ENCODE measurements at places on chromosomes 16 and 17.

DNA sequence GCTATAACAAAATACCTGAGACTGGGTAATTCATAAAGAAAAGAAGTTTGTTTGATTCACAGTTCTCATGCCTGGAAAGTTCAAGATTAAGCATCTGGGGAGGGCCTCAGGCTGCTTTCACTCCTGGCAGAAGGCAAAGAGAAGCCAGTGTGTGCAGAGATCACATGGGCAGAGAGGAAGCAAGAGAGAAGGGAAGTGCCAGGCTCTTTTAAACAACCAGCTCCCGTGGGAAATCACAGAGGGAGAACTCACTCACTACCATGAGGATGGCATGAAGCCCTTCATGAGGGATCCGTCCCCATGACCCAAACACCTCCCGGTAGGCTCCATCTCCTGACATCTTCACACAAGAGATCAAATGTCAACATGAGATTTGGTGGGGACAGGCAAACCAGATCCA is 501.6 kb downstream of the MAF start:
- DNase-seq, result no peak

- no peak for DNase-seq
These were observed 6.0 kb downstream of the FHOD1 start for GRCh38 chr16:67241008-67241900.

- DNase-seq, result no peak
These were observed 6.6 kb downstream of the C16orf95 start for GRCh38 chr16:87310610-87311009.

- DNase-seq, result no peak
These were observed 12.3 kb downstream of the PSMD12 start for GRCh38 chr17:67353929-67354574.

DNA sequence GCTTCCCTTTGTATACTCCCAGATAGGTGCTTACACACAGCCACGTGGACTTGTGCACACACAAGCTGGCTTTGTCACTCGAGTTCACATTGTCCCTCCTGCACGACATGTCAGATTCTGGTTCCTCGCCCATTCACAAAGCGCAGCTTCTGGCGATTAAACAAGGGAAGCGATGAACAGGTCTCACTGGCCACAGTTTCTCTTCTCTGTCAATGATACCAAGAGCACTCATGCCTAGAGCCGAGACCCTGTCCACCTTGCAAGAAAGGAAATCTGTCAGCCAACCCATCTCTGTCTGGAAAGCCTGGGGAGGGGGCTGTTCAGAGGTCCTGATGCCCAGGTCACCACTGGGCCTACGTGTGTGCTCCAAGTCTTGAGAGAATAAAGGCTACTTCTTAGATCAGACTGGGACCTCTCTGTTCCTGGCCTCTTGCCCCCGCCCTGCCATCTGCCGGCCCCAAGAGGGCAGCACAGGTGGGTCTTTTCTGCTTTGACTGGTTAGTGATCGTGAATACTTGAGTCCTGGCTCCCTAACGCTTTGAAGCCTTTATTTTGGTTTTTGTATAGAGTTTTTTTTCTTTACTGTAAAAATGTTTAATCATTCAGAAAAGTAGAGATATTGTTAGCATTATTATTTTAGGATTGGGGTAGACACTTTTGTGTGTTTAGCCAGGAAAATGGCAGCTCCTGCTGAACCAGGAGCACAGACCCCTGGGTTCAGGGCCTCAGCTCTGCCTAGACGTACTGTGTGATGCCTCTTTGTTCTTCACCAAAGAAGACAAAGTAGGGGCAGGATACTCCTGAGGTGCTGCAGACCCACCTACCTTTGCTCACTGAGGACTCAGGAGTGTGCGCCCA is 104.7 kb downstream of the MRM1 start:
- DNase-seq, result peak; percentile 78

- DNase-seq, result no peak
These were observed 13.4 kb upstream of the CDH5 start for GRCh38 chr16:66353055-66353454.

- no peak for DNase-seq
These were observed 15.0 kb downstream of the CNTNAP4 start for GRCh38 chr16:76292218-76292617.

GRCh38 chr17:50064253-50065001 is 8.5 kb downstream of the ITGA3 start:
- DNase-seq, result no peak

GRCh38 chr17:55742272-55743102 is 8.4 kb upstream of the PCTP start:
- DNase-seq, result no peak

DNA sequence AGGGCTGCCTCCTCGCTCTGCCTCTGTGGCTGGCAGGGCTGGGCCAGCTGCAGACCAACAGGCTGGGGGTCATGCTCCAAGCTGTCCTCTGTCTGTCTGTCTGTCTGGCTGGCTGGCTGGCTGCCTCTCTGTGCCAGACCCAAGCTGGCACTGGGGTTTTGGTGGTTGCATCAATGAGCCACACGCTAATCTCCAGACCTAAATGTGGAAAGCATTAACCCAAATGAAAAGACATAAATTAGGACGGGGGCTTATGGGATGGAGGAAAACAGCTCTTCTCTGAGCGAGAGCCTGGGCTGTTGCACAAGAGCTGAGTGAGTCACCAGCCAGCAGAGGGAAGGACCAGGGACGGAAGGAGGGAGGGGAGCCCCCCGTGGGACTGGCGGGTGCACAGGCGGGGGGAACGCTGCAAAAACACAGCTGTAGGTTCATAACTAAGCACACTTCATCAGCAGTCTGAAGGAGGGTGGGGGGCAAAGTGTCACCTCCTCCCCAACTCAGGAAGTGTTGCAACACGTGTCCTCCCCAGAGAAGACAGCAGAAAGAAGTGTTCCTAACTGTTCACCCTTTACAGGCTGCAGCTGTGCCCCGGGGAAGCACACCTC is 83.4 kb downstream of the GAS7 start:
- peak; percentile 77 for DNase-seq

DNA sequence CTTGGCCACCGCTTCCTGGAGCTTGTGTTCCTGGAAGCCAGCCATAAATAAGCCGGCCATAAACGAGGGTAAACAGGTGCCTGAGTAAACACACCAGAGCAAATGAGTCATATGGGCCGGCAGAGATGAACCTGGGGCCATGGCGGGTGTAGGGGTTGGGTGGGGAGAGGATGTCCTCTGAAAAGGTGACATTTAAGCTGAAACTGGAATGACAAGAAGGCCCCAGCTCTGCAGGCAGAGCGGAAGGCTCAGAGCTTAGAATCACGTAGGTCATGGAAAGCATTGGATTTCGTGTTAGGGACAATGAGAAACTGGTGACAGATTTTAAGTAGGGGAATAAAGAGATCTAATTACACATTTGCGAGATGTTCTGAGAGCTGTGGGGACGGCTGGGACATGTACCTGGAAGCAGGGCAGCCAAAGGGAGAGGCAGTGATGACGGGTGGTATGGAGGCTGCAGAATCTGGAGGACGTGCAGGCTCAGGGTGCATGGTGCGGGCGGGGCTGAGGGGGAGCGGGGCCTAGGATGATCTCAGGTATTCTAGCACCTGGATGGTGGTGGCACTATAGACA is 8.1 kb upstream of the DNASE1 start:
- DNase-seq, result no peak

DNA sequence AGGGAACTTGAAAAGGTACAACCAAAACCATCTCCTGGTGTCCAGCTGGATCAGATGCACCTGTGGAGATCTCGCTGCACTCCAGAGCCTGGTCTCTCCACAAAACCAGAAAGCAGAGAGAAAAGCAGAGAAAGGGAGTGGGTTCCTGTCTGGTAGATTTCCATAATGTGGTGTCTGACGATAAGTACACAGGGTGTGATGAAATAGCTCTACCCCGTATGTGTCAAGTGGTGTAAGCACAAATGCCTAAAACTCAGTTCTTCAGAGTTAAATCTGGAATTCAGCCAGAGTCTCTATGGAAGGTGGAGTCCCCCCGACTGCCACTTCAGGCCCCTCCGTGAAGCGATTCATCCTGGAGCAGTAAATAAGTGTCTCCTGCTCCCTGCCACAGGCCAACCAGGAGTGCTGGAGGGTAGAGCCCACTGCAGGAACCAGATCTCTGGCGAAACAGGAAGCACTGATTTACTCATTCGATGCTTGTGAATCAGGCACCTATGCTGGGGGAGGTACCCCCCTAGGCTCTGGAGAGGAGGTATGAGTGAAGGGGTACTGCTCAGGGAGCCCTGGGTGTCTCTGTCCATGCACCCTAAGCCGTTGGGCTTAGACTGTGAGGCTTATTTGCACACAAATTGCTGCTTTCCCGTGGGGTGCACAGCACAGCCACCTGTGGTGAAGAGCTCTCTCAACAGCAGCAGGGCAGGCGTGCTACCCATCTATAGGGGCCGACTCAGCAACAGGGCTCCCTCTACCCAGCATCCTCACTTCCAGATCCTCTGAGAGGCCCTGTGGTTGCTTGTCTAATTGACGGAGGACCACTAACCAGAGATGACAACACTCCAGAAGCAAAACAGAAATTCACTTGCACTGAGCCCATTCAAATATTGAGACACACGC is 97.1 kb upstream of the MYOCD start:
- DNase-seq, result no peak

DNA sequence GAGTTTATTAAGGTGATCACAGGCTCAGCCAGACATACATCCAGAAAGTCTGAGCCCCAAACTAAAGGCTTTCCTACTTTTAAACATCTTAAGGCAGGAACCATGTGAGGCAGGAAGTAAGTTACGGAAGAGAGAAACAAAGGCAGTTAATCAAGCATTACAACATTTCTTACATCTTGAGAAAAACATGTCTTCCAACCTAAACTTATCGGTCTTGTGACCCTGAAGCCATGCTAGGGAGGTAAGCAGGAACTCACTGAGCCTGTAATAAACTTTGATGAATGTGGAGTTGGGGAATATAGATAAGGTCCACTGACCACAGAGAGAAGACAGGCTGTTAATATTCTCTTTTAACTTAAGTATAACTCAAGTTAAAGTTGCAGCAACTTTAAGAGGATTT is 3.5 kb upstream of the ACSM3 start:
- DNase-seq, result no peak

GRCh38 chr17:74449773-74450172 is 16.7 kb upstream of the CD300A start:
- no peak for DNase-seq

GRCh38 chr16:70454222-70455034 is at the start of gene FCSK:
TSS of gene FCSK (plus strand) at chr16:70454595. CDS start at chr16:70463191, 8,596 bp downstream.
- DNase-seq, result peak; percentile 79

DNA sequence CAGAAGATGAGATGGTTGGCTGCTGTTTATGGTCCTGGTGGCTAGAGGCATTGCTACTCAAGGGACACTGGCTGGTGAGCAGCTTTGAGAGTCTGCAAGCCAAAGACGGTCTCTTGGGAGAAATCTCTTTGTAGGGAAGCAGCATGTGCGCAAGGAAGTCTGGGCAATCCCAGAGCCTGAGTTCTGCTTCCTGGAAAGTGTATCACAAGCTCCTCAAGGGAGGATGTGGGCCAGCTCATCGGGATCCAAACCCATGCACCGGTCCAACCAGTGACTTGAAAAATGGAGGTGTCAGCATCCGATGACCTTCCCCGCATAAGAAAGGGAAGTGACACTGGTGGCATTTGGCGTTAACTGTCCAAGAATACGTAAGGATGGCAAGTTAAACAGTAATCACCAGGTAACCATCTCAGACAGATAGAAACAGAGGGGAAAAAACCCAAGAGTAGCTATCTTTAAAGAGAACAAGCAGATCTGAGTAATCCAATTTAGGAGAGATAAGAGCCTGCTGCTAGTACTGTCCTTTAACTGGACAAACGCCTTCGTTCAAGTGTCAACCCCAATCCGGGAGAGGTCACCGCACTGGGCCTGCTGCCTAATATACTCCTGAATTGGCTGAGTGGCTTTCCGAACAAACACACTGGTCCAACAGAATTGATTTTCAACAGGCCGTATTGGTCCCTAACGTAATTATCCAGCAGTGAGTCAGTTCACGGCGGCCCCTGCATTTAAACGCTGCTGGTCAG is 303.0 kb upstream of the ZFHX3 start:
- DNase-seq, result no peak

- no peak for DNase-seq
These were observed 23.0 kb downstream of the PPM1D start for GRCh38 chr17:60622961-60623360.

DNA sequence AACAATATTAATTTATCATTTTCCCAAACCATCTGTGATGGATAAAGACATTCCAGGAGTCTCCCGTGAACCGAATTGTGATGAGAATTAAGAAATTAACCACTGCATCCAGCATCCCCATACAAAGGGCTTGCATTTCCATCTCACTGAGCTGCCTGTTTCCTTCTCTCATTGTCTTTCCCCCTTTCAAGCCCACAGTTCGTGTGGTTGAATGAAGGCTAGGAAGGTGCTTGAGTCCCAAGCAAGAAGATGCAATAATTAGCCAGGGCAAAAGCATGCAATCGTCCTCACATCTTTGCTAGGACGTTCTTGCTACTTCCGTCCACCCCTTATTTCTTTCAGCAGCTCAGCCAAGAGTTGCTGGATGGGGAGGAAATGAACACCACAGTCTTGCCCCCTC is 146.1 kb downstream of the NTN1 start:
- DNase-seq, result no peak

DNA sequence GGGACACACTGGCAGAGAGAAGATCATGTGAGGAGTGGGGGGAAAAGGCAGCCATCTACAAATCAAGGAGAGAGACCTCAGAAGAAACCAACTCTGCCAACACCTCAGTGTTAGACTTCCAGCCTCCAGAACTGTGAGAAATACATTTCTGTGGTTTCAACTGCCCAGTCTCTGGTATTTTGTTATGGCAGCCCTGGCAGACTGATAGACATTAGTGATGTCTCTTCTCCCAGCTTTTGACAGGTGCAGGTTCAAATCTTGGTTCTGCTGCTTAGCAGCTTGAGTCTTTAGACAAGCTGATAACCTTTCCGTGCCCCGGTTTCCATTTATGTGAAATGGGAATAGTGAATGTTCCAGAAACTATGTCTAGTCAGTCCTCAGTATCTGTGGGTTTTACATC is 199.5 kb downstream of the SNX29 start:
- DNase-seq, result no peak

- no peak for DNase-seq
These were observed 6.6 kb upstream of the VASN start for GRCh38 chr16:4365014-4365406.

GRCh38 chr16:5069854-5070253 is 1.8 kb upstream of the ALG1 start:
- DNase-seq, result no peak

DNA sequence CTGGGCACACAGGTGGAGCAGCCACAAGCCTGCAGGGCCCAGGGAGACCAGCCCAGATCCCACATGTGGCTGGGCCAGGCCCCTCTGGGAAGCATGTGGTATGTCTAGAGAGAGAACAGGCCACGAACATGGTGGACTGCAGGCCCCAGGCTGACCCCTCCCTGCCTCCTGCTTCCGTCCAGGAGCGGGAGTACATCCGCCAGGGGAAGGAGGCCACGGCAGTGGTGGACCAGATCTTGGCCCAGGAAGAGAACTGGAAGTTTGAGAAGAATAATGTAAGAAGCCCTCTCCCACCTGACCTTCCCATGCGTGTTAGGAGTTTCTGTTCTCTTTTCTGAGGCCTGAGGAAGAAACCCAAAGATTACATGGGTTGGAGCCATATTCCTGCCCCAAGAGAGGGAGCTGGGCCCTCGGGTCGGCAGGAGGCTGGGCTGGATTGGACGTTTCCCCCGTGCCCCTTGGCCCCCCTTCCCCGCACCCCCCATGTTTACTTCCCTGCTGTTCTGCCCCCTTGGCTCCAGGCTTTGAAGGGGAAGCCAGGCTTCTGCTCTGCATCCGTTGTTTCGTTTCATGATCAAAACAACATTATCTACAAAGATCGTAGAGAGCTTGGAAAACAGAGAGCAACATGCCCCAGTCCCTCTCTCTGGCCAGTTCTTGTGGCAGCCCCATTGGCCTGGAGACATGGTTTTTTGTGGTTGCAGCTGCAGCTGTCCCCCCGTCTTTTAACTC is 5.7 kb upstream of the TCAP start:
- DNase-seq, result no peak

- DNase-seq, result peak; percentile 44
These were observed 32.6 kb downstream of the CTCF start for GRCh38 chr16:67594956-67595355.
